ENCODE measurements at places on chromosomes 6 and 20.

GRCh38 chr20:46363874-46364669 is 42.3 kb downstream of the ELMO2 start:
- DNase-seq: peak; percentile 95

GRCh38 chr6:84242265-84242664 is 14.8 kb upstream of the CEP162 start:
- no peak for DNase-seq

GRCh38 chr6:135630789-135631376 is 133.3 kb upstream of the AHI1 start:
- no peak for DNase-seq

DNA sequence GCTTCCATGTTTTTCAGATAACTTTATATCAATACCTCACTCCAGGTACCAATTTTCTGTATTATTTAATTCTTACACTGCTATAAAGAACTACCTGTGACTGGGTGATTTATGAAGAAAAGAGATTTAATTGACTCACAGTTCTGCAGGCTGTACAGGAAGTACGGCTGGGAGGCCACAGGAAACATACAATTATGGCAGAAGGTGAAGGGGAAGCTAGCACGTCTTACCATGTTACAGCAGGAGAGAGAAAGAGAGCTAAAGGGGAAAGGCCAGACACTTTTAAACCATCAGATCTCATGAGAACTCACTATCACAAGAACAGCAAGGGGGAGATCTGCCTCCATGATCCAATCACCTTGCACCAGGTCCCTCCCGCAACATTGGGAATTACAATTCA is 119.1 kb upstream of the BMP5 start:
- no peak for DNase-seq

GRCh38 chr6:73388800-73389512 is 5.7 kb upstream of the DDX43 start:
- DNase-seq: peak; percentile 66

DNA sequence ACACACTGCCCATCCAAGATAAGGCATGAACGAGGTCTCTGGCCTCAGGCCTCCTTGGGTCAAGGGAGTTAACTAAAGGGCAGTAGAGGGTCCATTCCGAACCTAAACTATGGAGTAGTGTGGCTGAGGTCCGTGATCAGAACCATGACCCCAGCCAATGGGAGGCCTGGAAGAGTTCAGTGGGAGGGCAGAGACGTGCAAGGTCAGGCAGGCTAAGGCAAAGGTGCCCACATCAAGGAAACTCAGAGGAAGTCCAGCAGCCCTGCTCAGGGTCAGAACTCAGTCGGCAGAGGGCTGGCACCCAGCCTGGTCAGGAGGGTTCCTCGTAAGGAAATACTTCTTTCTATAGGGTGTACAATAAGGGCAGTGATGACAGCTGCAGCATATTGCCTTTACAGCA is 152.2 kb downstream of the SOD2 start:
- DNase-seq: no peak

DNA sequence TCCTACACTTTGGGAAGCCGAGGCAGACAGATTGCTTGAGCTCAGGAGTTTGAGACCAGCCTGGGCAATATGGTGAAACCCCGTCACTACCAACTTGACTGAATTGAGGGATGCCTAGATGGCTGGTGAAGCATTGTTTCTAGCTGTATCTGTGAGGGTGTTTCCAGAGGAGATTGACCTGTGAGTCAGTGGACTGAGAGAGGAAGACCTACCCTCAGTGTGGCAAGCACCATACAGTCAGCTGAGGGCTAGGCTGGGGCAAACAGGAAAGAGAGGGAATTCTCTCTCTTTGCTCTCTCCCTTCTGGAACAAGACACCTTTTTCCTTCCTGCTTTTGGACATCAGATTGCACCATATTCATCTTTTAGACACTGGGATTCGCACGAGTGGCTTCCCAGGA is 3.7 kb upstream of the ZUP1 start:
- DNase-seq: no peak

GRCh38 chr20:24702501-24703283 is 233.3 kb downstream of the SYNDIG1 start:
- no peak for DNase-seq

DNA sequence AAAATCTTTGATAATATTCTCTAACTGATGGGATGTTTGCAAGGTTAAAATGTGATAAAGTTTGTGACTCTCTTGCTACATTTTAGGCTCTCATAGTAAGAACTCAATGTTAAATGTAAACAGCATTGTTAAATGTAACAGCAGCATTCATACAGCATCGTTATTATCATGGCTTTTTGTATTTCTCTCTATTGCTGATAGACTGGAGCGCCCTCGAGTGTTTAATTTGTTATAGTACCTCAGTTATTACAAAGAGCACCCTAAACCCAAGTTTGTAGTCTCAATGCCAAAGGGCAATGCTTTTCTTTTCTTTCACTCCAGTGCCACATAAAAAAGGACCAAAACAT is 14.9 kb upstream of the TTPAL start:
- peak; percentile 21 for DNase-seq

DNA sequence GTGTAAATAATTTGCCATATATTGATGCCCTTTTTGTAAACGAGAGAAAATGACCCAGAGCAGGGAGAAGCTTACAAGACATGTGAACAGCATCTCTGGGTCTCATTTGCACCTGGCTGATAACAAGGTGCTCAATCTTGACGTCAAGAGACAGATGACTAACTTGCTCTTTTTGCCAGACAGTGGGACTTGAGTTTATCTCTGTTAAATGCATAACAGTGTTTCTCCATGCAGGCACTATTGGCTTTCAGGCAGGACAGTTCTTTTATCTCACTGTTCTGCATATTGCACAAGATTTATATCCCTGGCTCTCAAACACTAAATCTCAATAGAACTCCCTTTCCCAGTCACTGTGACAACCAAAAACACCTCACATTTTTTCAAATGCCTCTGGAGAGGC is 56.4 kb downstream of the RFX6 start:
- no peak for DNase-seq

GRCh38 chr6:166325383-166326042 is 16.8 kb downstream of the SFT2D1 start:
- no peak for DNase-seq

DNA sequence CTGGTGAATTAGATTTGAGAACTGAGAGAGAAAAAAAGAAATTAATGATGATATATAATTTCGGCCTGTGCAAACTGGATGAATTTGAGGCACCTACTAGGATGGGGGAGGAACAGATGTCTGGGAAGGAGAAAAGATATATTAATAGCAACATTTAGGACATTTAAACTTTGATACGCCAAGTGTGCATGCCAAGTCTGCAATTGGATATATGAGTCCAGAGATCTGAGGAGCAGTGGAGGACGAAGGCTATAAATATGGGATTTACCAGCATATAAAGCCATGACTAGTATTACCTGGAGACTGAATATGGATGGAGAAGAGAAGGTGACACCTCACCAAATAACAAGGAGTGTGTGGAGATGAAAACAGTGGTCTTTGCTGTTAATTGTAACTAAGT is 272.6 kb upstream of the HSF2 start:
- DNase-seq: no peak

DNA sequence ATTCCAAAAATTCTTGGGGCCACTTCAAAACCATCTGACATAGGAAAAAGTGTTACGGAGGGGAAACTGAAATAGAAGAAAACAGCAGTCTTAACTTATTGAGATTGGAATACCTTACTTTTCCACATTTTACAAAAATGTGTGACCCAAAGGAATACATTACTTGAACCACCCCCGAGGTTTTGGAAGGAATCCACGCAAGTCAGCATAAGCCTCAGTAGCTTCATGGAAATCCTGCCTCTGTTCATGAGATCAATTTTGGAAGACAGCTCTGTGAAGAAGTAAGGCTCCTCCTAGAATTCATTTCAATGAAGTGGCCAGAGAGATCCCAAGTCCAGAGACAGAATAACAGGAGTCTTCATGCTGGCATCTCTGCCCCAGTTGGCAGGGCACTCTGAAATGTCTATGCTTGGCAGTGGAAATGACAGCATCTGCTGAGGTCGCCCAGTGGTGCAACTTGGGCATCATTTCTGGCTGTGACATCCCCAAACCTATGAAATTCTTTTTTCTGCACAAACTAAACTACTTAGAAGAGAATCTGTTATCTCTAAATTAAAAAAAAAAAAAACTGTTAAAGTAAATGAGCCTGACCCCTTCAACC is 132.5 kb downstream of the EPM2A start:
- DNase-seq: no peak

DNA sequence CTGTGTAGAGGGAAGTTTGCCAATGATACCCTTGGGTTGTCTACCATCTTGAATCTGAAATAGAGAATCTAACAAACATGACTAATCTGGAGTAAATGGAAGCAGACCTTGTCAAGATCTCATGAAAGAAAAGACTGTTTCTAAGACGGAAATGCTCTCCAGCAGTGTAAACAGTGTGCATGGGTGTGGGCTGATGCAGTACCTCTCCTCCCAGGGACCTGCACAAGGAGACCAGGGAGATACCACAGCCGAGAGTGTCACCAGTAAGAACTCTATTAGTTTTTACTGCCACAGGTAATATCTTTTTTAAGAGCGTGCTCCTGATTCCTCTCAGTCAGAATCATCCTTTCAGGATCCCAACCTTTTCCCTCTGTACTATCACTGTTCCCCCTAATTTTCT is 513.3 kb upstream of the SOX4 start:
- DNase-seq: no peak

DNA sequence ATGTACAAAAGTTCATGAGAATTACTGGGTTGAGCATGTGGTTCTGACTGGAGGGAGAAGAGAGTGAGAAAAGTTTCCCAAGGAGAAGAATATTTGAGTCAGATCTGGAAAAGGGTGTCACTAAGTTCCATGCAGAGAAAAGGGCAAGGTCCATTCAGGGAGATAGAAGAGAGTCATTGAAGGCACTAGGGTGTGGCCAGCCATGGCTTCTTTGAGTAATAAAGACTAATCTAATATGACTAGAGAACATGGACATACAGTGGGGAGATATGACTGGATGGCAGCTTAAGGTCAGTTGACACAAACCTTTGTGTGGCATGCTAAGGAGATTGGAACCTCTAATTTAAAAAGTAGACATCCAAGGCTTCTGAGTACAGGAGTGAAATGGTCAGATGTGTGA is 10.7 kb upstream of the SLC17A4 start:
- DNase-seq: no peak

- peak; percentile 43 for DNase-seq
Observed at GRCh38 chr6:79277109-79277508, 42.6 kb upstream of the HMGN3 start.

DNA sequence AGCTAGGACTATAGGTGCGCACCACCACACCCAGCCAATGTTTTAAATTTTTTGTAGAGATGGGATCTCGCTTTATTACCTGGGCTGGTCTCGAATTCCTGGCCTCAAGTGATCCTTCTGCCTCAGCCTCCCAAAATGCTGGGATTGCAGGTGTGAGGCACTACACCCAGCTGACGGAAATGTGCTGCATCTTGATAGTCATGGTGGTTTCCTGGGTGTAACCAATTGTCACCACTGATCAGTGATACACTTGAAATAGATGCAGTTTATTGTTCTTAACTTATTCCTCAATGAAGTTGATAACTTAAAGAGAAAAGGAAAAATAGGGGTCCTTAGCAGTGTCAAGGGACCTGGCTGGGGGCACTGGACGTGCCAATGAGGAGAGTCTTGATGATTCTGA is 92.4 kb downstream of the PPP1R14C start:
- no peak for DNase-seq

GRCh38 chr6:114941078-114941477 is 598.3 kb upstream of the HS3ST5 start:
- DNase-seq: no peak

DNA sequence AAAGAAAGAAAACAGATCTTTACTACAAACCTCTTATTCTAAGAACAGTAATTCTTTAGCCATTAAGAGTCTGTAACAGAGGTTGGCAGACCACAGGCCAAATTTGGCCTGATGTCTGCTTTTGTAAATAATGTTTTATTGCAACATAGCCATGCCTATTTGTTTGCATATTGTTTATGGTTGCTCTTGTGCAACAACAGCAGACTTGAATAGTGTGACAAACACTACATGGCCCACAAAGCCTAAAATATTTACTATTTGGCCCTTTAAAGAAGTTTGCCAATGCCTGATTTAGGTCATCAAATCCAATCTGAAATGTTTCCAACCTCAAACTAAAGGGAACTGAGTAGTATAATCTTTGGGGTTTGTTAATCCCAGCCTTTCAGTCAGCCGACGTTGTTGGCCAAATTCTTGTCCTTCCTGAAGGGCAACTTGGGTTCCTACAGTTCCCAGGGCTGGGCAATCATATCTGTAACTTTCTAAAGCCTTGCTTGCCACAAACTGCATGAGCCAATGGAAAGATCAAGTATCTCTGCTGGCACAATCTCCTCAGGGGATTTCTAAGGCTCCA is 33.9 kb upstream of the TBC1D20 start:
- DNase-seq: peak; percentile 88

- DNase-seq: peak; percentile 33
Observed at GRCh38 chr6:110949679-110950285, 8.7 kb upstream of the GTF3C6 start.

DNA sequence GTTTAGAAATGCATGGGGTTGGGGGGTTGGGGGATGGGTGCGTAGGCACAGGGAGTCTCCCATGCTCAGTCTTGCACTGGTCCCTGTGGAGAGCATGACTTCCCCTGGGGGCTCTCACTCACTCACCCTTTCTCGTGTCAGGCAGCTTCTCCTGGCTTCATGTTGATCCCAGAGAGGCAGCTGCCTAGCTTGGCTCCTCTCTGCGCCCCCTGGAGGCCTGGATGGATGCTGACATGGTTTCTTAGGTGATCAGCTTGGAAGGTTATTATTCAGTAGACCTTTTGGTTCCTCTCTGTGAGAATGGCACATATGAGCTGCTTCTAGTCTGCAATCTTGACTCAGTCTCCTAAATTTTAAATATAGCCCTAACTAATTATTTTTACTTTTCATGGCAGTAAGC is 109.3 kb upstream of the FAM83B start:
- DNase-seq: no peak

DNA sequence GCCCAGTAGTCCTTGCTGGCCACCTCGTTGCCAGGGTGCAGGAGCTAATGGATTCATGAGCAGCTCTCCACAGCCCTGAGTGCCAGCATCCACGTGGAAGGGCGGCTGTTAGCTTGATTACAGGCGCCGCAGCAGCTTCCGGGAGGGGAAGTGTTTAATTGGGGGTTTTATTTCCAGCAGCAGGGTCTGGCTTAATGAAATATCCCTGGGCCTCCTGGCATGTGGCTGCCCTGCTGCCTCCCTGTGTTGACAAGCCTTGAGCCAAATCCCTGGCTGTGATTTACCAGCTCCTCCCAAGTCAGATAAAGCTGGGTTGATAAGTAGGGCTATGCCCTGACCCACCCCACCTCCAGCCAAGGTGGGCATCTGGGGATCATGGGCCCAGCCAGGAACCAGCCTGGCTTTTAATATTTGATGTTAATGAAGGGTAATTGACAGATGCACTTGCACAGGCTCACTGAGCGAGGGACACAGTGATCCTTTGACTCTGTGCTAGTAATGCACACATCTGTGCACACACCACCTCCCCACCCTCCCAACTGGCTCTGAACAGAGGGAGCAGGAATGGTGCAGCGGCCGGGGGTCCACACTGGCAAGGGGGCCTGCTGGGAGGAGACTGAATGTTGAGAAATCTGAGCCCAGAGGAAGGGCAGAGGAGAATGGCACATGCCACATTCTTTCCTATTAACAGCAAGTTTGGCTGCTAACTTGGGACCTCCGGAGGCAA is 13.6 kb downstream of the GLP1R start:
- no peak for DNase-seq

GRCh38 chr6:7587631-7588100 is 2.3 kb upstream of the SNRNP48 start:
- DNase-seq: peak; percentile 45

GRCh38 chr6:37492991-37493660 is 6.6 kb downstream of the CCDC167 start:
- no peak for DNase-seq
